SW 1271 (cell line): ENCODE measurements at places on chromosomes 7 and 10.

DNA sequence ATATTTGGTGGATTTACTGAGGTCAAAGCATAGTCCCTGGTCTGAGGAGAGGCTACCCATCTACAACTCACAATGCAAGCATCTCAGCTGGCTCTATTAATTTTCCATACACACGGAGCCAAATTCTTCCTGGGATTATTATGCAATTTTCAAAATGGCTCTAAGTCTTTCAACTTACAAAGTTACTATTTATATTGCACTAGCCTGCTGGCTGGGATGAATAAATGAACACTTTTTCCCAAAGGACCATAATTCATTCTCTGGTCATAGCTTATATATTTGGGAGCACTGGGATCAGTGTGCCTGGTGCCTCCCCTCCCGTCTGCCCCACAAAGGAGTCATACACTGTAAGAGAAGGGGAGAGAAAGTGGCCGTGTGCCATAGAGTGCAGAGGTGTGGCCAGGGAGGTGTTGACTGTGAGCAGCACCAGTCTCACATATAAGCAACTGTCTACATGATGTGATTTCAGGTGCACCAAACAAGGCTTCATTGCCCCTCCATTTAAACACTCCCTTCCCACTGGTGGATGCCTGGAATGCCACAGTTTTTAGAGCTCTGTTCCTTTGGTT is 88.6 kb downstream of the ZNF92 start:
- no peak for DNase-seq

- DNase-seq = no peak
These were observed 1159.0 kb downstream of the TYW1 start for GRCh38 chr7:68155676-68156075.

- DNase-seq = no peak
These were observed 31.9 kb downstream of the SH2B2 start for GRCh38 chr7:102318482-102318971.

DNA sequence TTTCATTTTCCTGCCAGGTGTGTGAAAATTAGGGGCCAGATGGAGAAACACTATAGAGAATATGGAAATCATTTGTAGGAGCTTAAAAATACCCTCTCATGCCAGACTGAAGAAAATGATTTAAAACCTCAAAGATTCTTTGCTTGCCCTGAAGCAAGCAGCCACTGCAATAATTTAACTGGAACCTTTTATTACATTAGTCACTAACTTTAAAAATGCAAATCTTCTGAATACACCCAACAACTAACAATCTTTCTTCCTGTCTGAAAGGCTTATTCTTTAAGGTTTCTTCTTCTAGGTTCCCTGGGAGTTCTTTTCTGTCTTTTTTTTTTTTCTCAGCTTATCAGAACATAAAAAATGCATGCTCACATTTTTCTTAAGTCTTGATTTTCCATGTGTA is 238.5 kb upstream of the KMT2E start:
- DNase-seq = no peak

- DNase-seq = no peak
These were observed 125.1 kb downstream of the NT5C2 start for GRCh38 chr10:103067956-103068355.

DNA sequence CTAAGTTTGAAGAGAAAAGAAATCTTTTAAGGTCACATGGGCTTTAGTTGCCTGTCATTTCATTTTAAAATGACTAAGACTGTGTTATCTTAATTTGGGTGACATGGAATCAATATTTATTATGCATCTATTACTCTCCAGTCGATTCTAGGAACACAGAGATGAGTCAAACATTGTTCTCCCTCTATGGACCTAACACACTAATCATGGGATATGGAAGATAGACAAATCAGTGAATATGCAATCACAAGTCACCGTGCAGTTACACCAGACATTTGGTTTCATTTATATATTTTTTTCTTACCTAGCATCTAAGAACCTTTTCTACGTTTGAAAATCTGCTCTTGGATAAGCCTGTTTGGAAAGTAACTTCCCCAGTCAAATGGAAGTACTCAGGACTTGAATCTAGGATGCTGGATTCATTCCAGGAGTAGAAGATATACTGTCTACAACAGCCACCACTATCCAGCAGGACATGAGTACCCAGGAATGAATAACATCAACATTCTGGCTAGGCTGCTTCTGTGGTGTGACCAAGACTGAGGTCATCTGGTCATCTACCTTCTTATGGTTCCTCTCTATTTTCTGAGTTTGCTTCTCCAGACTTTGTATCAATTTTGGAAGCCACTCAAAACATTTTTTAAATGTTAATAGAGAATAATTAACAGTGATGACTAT is 902.9 kb upstream of the LRRN3 start:
- DNase-seq = no peak

DNA sequence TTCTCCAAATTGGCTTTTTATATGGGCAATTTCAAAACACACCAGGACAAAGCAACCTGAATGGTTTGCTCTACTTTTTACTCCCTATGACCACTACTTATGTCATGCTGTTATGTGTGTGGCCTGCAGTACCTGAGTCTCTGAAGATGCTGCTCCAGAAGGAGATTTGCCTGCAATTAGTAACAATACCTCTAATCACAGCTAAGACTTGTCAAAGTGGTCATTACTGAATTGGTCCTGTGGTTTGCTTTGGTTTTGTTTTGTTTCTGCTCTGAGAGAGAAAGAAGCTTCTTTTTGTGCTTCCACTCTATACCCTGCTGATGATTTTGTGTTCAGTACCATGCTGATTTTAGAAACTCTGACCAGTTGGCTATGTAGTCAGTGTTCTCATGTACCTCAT is 25.5 kb downstream of the HGF start:
- no peak for DNase-seq

DNA sequence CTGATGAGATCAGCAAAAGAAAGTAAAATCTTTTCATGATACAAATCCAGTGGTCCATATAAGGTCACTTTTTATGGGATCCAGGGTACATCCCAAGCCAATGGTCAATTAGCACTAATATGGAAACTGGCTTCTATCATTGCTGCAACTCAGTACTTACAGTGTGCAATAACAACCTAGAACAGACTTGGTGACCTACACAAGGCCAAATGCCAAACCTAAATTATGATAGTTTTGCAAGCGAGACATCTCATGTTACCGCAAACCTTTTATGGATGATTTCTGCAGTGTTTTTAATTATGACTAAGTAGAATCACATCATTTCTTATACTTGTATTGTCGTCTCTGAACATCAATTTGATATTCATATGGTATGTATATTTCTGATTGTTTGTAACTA is 583.5 kb upstream of the SEMA3D start:
- DNase-seq = no peak

GRCh38 chr10:110009736-110010475 is 2.1 kb downstream of the ADD3 start:
- no peak for DNase-seq

- DNase-seq = no peak
These were observed 100.7 kb downstream of the OSBPL3 start for GRCh38 chr7:24879291-24879690.

DNA sequence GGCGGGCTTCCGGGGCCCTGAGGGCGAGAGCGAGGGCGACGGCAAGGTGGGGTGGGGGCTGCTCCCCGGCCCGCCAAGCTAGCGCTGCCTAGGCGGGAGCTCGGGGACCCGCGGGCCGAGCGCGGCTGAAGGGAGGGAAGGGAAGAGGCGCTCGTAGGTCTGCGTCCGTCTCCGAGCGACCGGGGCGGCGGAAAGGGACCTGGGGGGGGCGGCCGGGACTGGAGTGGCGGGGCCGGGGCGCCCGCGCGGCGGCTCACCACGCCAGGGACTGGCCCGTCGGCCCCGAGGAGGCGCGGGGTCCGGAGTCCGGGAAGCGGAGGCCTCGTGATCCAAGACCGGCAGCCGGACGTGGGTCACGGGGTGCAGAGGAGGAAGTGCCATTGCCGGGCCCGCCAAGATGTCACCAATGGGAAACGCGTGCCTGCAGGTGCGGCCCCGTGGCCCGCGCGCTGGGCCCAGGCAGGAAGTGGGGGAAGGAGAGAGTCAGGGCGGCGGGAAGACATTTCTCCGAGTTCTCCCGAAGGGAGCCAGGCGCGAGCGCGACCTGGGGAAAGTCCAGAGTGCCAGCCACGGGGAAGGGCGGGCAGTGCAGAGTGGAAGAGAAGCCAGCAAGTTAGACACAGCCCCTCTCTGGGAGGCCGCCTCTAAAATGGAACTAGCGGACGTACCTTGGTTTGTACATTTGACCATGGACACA is 11.9 kb downstream of the HNRNPF start:
- DNase-seq = peak; percentile 72

- DNase-seq = no peak
These were observed 11.7 kb upstream of the EDRF1 start for GRCh38 chr10:125707541-125708468.

GRCh38 chr7:131224996-131225395 is 102.7 kb upstream of the MKLN1 start:
- DNase-seq = no peak

- DNase-seq = no peak
These were observed 568.0 kb upstream of the IGFBP3 start for GRCh38 chr7:46489106-46489505.

- DNase-seq = no peak
These were observed 26.4 kb upstream of the ANKRD1 start for GRCh38 chr10:90947030-90947960.

GRCh38 chr7:145681159-145681558 is 435.4 kb upstream of the CNTNAP2 start:
- DNase-seq = no peak

- no peak for DNase-seq
These were observed 2.5 kb downstream of the GIMAP7 start for GRCh38 chr7:150516956-150517745.

DNA sequence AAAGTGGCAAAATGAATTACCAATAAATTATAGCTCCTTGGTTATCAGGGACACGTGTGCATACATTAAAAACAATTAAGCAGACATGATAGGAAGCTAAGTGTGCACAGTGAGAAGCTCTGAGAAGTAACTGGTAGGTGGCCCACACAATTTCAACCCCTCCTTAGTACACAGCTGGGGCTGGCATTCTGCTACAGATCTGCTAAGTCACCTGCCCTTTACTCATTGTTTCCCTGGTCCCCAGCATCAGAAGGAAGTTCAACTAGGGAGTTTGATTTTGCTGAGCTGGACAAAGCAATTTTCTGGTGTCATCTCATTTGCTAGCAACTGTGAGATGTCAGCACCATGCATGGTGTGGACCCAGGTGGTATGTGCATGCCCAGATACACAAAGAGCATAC is 424.1 kb upstream of the NPVF start:
- no peak for DNase-seq

- no peak for DNase-seq
These were observed 25.7 kb upstream of the FBXW4 start for GRCh38 chr10:101720606-101721230.

- no peak for DNase-seq
These were observed 59.6 kb upstream of the FAM180A start for GRCh38 chr7:135808206-135808605.

- no peak for DNase-seq
These were observed 93.9 kb downstream of the PDGFA start for GRCh38 chr7:425794-426188.

- no peak for DNase-seq
These were observed 18.4 kb downstream of the GPNMB start for GRCh38 chr7:23264916-23265458.

DNA sequence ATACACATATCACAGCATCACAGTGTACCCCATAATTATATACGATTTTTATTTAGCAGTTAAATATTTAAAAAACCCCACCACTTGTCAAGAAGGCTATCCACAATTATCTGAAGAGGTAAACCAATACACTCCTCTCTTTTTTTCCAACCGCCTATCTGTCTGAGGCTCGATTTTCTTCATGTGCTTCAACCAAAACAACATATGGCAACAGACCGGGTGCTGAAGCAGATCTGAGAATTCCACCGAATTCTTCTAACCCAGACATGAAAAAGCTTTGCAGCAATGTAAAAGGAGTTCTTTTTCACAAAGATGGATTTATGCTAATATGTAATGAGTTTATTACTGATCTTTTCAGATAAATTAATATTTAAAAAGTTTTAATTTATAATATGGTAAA is 132.4 kb upstream of the RHEB start:
- DNase-seq = no peak

GRCh38 chr10:125080984-125081383 is 79.4 kb downstream of the CTBP2 start:
- no peak for DNase-seq

DNA sequence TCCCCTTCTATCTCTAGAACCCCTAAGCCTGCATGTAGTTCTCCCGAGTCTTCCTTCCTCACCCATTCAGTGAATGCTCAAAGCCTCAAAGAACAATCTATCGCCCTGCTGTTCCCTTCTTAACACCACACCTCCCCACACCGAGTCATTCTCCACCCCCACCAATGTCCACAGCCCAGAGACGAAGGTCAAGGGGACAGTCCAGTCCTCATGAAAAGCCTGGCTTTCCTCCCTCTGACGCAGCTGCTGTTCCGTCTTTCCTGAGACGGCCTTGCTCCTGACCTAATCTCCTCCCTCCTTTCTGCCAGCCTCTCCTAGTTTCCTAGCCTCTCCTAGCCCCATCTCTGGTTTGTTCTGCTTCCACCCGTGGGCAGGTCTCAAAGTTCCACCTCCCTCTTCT is 9.2 kb downstream of the MOSPD3 start:
- no peak for DNase-seq

DNA sequence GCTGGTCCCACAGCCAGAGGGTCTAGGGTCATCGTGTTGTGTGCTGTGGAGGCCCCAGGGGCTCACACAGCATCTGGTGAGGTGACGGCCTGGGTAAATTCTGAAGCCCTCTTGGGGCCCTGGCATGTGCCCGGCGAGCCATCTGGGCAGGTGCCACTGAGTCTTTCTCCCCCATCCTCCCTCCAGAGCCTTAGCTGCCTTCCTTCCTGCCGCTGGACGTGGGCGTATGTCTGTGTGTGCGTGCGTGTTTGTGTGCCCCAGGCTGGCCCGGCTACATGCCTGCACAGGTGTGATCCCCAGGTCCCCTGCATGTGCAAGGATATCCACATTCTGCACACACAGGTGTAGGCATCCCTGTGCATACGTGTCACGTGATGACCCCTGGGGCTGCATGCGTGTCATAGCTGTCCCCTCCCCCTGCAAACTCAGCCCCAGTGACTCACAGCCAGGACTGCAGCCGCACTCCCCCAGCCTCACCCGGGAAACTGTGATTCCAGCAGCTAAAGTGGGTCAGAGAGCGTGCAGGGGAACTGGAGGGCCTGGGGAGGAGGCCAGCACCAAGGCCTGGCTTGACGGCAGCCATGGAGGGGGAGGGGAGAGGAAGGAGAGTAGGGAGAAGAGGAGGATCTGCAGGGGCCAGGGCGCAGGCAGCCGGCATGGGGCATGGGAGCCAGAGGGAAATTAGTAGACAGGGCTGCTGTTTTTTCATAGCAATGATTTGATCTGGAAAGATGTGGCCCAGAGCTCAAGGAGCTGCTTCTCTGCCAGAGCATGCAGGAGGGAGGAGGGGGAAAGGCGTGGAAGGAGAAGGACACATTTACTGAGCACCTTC is 46.4 kb downstream of the ELFN1 start:
- DNase-seq = no peak

DNA sequence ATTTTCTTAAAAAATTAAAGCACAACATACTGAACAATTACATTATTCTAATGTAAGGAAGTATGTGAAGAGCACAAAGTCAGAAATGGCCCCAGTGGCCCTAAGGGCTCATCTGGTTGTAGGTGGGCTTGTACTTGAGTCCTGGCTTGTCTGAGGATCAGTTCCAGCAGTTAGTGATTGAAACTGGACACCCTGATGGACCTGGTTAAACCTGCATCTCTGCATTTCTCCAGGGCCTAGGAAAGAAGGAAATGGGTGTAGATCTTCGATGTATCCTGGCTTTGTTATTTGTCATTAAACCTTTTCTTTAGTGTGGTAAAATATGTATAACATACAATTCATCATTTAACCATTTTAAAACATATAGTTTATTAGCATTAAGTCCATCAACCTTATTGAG is 9.7 kb upstream of the AKR1C2 start:
- no peak for DNase-seq
